ENCODE measurements at places on chromosomes 1 and 21.
A peak's percentile ranks its signal among the peaks of the same experiment; 100 is the strongest.

GRCh38 chr1:239237912-239238311 is 148.5 kb upstream of the CHRM3 start:
- DNase-seq = no peak

DNA sequence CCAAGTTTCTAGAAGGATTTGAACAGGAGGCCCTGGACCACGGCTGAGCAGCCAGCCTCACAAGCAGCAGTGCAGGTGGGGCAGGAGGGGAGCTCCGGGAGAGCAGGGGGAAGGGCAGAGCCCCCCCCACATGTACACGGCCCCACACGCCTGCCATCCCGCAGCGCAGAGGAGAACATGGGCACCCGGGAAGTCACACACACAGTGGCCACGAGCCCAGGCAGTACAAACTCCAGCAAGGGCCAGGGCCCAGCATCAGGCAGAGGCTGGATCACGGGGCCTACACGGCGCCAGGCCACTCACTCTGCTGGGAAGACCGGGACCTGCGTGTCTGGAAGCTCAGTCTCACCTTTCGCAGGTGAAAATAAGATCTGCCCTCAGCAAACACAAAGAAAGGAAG is 5.2 kb downstream of the SUMO3 start:
- no peak for DNase-seq

GRCh38 chr1:97163591-97164275 is 442.1 kb downstream of the PTBP2 start:
- no peak for DNase-seq

GRCh38 chr1:23196627-23197328 is 20.5 kb downstream of the HTR1D start:
- peak; percentile 98 for DNase-seq

DNA sequence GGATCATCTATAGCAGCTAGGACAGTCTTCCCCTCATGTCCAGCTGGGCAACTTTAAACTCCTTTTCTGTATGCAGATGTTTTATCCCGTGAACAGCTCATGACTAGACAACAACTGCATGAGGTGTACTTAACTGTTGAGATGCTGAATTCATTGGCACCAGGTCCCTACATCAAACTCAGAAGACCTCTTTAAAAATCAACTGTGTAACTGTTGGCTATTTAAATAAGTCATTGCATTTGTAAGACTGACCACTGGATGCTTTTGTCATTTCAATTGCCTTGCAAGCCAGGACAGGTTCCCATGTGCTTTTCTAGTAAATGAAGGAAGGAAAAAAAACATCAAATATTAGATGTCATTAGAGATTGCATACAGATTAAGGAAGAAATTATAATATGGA is 28.3 kb upstream of the GORAB start:
- no peak for DNase-seq

- DNase-seq = no peak
Observed at GRCh38 chr1:100387209-100387608, 34.9 kb downstream of the CDC14A start.

DNA sequence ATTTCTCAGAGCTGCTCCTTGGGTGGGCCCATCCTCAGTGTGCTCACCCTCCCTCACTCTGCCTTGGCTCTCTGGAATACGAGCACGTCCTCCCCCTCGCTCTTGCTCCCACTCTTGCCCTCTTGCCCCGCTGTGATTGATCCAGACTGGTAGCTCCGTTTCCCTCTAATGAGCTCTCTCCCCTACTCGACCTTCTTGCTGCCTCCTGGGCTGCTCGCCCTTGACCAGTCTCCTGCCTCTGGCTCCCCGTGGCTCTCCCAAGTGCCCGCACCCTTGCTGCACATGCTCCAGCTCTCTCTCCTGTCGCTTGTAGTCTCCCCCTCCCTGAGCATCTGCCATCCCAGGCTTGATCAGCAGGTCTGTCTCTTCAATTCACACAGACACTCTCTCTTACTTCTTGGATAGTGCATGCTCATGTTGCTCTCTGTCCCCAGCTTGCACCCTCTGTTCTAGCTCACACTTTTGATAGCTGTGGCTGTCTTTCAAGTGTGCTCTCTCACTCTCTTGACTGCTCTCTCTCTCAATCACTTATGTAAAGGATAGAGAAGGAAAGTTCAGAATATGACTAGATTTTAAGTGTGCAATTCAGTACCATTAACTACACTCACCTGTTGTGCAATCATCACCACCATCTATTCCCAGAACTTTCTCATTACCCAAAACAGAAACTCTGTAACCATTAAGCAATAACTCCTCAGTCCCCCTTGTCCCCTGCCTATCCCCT is 51.1 kb downstream of the PHC2 start:
- DNase-seq = no peak

- DNase-seq = no peak
Observed at GRCh38 chr1:119294199-119294598, 74.4 kb upstream of the HAO2 start.

GRCh38 chr1:20409971-20410370 is 76.0 kb downstream of the CAMK2N1 start:
- DNase-seq = no peak

- peak; percentile 98 for DNase-seq
Observed at GRCh38 chr1:231934797-231935196, 308.2 kb downstream of the DISC1 start.

DNA sequence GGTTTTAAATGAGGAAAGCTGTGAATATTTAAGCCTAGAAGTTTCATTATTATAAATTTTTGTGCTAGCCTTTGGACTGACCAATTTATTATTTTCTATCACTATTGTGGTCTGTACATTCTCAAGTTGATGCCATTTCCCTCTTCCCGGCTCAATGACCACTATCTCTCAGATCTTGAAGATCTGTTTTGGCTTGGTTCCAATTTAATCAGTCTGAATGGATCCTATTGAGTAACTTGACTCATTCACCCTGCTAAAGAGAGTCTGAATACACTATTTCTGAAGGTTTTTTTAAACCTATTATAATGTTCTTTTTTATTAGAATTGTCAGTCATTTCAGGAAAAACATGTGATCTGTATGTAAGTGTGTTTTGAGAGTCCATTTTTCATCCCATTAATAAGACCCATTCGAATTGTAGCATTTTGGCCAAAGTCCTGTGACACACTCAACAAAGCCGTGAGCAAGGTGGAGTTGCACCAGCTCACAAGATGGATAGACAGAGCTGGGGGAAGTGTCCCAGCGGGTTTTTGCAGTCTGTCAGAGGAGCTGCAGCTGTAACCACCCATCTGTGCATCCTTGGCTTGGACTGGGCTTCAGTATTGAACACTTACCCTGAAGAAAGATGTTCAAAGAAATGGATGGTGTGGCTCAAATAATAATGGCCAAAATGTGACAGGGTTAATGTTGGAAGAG is 145.6 kb downstream of the NFIA start:
- no peak for DNase-seq

GRCh38 chr1:43908858-43909257 is 24.7 kb upstream of the ARTN start:
- no peak for DNase-seq

DNA sequence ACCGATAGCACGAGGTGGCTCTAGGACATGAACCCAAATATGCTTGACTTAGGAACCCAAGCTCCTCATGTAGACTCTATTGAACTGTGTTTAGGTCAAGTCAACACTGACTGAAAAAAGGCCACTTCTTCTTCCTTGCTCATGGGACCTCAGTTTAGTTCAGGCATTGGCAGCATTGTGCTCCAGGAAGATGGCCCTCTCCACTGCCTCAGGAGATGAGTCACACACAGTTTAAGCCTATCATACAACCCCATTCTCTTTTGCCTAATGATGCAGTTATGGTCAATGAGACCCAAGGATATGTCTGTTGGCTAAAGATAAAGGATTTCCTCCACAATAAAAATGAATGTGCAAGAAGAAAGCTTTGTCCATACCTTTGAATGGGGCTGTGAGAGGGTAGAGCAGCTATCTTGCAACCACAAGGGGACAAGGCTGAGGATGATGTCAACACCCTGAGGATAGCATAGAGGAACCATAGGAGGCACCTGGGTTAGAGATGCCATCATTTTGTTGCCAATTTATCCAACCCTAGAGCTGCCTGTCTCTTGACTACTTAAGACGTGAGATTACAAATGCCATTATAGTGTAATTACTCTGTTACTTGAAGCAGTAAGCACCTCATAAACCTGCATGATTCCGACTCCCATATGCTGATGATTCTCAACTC is 3.0 kb upstream of the TRIM63 start:
- DNase-seq = no peak

GRCh38 chr1:19799230-19800075 is at the start of gene TMCO4:
Gene TMCO4 (minus strand): TSS chr1:19799916. CDS start chr1:19780758, 19,158 bp downstream.
- peak; percentile 49 for DNase-seq

- DNase-seq = peak; percentile 91
Observed at GRCh38 chr1:40014812-40015594, 25.5 kb upstream of the CAP1 start.

DNA sequence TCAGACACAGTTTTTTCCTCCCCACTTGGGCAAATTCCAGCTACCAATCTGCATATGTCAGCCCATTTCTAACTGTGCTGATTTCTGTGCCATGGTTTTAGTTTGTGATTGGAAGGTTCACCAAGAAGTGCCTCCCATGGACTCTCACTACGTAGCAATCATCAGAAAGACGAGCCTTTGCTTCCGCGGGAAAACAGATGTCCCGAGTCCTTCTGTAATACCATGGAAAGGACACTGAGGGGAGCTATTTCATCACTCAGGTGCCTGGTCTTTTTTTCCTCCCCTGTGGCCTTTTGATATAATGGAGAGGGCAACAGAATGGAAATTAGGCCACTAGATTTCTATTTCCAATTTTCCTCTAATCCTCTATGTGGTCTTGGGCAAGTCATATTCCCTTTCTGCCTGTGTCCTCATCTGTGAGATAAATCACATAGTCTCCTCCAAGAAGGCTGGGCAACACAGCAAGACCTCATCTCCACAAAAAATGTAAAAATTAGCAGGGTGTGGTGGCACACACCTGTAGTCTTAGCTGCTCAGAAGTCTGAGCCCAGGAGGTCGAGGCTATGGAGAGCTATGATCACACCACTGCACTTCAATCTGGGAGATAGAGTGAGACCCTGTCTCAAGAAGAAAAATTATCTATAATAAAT is 24.8 kb downstream of the LEMD1 start:
- DNase-seq = peak; percentile 44

GRCh38 chr1:154848983-154849382 is 21.1 kb downstream of the KCNN3 start:
- DNase-seq = no peak

DNA sequence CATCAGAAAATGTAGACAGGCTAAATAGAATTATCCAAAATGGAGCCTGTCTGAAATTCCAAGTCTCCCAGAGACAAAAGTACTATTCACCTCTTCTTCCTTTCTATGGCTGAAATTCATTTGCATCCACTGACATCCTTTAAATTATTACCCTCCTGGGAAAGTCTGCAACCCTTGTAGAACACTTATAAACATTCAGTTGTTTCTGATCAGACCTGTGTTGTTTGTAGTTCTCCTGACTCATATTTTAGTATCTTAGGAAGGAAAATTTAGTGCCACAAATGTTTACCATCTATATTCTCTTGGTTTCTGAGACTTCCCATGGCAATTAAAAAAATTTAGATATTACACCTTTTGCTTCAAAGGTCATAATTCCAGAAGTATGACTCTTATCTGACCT is 69.6 kb upstream of the C1orf105 start:
- no peak for DNase-seq

GRCh38 chr1:108043707-108044106 is 78.7 kb upstream of the VAV3 start:
- DNase-seq = no peak

DNA sequence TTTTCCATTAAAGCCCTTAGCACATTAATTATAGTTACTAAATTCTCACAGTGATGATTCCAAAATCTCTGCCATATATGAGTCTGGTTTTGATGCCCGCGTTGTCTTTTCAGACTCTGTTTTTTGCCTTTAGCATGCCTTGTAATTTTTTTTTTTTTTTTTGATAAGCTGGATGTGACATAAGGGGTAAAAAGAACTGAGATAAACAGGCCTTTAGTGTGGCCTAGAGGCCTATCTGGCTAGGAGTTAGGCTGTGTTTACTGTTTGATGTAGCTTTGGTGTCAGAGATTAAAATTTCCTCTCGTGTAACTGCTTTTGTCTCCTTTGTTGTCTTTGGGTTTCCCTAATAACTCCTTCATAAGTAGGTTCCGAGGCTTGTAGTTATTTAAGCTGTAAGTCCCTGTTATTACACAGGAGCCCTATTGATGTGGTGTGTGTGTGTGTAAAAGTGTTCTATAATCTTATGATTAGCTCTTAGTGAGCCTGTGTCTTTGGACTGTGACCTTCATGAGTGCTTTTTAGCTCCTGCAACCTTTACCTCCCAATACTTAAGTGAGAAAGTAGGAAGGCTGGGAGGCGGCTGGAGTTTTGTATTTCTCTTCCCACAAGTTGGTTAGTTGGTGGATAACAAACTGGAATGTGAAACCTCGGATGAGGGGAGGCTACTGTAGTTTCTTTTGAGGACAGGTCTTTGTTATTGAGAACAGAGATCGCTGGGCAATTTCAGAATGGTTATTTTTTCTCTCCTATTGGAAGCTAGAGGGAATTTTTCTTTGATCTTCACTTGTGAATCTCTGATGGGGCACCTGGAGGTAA is 19.3 kb downstream of the HS2ST1 start:
- DNase-seq = no peak

DNA sequence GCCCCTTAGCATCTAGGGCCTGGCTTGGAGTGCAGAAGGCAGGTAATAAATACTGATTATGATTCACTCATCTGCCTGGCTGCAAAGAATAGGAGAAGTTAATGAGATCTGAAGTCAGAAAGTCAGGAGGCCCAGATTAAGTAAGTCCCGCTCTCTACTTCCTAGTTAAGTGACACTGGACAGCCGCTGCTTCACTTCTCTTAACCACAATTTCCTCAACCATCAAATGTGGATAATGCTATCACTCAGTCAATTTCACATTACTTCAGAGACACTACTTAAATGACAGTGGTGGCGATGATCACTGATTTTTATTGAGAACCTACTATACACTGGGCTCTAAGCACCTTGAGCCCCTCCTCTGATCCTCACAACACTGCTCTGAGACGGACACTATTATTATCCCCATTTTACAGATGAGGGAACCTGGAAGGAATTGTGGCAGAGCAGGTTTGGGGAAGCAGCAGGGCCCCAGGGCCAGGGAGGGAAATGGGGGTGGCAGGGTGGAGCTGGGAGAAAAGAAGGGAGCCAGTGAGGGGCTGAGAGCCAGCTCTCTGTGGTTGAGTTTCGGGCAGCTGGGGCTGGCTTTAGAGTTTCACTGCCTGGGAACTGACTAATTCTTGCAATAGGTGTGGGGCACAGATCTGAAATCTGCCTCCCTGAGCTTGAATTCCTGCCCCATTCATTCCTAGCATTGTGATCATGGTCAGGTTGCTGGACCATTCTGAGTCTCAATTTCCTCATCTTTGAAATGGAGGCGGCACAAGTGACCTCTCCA is 2.4 kb upstream of the E2F2 start:
- DNase-seq = no peak

DNA sequence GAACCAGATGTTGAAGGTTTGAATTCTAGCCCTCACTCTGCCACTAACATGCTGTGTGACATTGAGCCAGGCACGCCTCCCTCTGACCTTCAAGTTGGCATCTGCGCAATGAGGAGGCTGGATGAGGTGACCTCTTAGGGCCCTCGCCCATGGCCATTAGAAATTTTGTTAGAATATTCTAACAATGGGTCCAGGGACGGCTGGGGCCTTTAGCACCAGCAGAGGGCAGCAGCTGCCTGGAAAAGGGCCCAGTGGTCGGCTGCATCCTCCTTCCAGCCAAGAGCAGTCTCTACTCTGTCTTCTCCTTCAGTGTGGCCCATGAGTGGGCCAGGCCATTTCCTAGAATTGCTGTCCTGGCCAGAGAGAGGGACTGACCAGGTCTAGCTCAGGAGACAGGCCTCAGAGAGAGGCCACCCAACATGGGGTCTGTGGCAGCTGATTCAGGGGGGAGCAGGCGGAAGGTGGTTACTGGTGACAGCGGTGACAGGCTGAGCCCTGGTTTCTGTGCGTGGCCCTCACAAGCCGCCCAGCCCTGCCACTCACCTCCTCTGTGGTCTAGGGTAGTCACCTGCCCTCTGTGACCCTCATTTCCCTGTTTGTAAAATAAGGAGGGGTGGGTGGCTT is 101.3 kb upstream of the ACTL8 start:
- DNase-seq = no peak
